ENCODE measurements at places on chromosomes 7 and 10. TPM values are rescaled to one million over a fixed set of nuclear protein-coding genes. Genes with fewer than 3 reads are reported as not detected.

The SMO gene
- 8.8 TPM for total RNA-seq

The EVX1 gene
- not detected for total RNA-seq

The CDC14C gene
- total RNA-seq, result not detected

The RET gene
- 0.09 TPM for total RNA-seq

The PTPRE gene
- total RNA-seq, result 40.2 TPM

The TMEM184A gene
- 0.19 TPM for total RNA-seq

The NRBF2 gene
- 20.1 TPM for total RNA-seq
